ENCODE measurements at places on chromosomes 12 and 14. TPM values are rescaled to one million over a fixed set of nuclear protein-coding genes. Genes with fewer than 3 reads are reported as not detected.

KCNH3 gene
- 5.9 TPM for total RNA-seq

MLXIP gene
- 120 TPM for total RNA-seq

OR6C2 gene
- total RNA-seq: not detected

KRT86 gene
- total RNA-seq: not detected

IRAK3 gene
- 3.9 TPM for total RNA-seq

TMEM63C gene
- total RNA-seq: 39.9 TPM

RASAL1 gene
- not detected for total RNA-seq

LRRC43 gene
- total RNA-seq: 4.3 TPM

SIX4 gene
- total RNA-seq: 22.1 TPM

DNA sequence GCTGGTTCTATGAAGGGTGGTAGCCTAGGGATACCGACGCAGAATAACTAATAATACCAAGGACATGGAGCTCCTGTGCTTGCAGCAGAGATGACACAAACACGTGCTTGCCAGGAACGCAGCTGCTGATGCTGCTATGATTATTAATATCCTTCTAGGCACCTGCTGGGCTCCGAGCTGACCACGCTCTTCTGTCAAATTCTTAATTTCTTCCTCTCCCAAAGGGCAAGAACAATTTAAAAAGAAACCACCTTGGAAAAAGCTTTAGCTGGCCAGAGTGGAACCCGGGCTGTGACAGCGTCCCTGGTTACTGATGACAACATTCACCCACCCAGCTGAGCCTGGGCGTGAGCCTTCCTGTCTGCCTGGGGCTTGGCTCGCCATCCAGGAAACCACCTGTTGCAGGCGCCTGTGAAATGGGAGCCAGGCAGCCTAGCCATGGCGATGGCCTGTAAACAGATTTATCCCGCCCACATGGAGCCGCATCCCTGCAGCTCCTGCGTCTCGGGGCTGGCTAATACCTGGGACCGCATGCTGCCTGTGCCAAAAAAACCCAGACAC, 28.8 kb downstream of the CLMN start:
- no peak for DNase-seq

GRCh38 chr14:91731018-91731417, 868 bp downstream of the CATSPERB start:
- no peak for DNase-seq

GRCh38 chr12:51706206-51706605, 115.2 kb downstream of the SCN8A start:
- no peak for DNase-seq

DNA sequence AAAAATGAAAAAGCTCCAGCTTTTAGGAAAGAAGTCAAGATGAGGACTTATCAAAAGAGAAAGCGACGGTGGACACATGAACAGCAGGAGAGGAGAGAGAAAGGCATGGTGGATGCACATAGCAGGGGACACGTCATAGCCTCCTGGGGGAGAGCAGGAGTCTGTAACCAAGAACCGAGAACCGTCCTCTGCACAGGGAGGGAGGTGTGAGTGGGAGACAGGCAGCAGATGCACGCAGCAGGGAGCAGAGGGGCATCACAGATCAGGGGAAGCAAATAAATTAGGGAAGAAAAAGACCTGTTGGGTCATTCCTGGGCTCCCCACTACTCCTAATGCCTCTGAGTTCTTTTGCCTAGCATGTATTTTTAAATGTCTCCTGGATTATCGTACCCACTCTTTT, 138.1 kb upstream of the RMST start:
- DNase-seq: peak; percentile 27

DNA sequence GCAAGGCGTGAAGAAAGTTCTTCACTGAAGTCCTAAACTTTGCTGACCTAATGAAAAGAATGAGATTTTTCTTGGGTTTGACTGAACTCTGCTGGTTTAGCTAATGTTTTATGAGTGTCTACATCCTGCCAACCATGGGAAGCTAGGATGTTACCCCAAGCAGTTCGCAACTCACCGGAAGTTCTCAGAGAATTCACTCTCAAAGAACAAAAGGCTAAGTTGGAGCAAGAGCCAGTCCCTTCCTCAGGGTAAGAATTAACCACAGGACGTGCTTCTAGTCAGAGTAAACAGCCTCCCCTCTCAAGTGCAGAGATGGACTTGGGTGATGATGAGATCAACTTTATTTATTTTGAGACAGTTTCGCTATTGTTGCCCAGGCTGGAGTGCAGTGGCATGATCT, 37.3 kb downstream of the TCHP start:
- no peak for DNase-seq

- DNase-seq: no peak
Measured at GRCh38 chr12:66232263-66232662, 43.2 kb downstream of the IRAK3 start.

GRCh38 chr12:90091809-90092208, 383.2 kb upstream of the ATP2B1 start:
- DNase-seq: no peak

- no peak for DNase-seq
Measured at GRCh38 chr12:91210144-91210543, 27.5 kb upstream of the DCN start.

- DNase-seq: no peak
Measured at GRCh38 chr14:90970167-90970600, 90.3 kb downstream of the RPS6KA5 start.
